ENCODE measurements at places on chromosomes 3 and 15. TPM values are rescaled to one million over a fixed set of nuclear protein-coding genes. Genes with fewer than 3 reads are reported as not detected.

GRCh38 chr3:117144853-117145252, 435.3 kb downstream of the TUSC7 start:
- peak; percentile 70 for ATAC-seq

DNA sequence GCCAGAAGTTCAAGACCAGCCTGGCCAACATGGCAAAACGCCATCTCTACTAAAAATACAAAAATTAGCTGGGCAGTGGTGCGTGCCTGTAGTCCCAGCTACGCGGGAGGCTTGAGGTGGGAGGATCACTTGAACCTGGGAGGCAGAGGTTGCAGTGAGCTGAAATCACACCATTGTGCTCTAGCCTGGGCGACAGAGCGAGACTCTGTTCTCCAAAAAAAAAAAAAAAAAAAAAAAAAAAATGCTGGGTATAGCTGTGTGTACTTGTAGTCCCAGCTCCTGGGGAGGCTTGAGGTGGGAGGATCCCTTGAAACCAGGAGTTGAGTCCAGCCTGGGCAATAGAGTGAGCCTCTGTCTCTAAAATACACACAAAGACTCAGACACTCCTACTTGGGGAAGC, 32.0 kb downstream of the PPP1R2 start:
- ATAC-seq: no peak

The GCSAM gene
- total RNA-seq: 0.36 TPM

DNA sequence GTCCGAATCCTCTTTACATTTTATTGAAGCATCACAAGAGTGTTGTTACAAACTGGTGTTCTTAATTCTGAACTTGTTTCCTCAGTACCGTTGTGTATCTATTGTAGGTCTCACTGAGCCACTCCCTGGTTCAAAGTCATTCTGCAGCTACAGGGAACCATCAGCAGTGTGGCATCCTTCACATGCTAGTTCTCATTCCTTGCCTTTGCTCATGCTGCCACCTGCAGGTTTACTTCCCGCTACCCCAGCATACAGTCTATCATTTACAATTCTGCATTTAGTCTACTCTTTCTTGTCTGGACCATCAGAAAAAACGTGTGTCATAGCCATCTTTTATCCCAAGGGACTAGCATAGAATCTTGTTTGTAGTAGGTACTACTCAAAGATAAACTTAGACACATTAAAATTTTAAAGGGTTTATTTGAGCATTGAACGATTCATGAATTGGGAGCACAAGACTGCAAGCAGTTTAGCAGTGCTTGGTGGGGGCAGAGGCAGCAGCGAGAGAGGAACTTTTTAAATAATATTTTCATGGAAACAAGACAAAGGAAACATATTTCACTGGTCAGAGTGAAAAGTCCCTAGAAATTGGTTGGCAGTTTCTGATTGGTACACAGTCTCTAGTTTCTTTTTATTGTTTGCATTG, 402.1 kb downstream of the CADM2 start:
- ATAC-seq: peak; percentile 94

DNA sequence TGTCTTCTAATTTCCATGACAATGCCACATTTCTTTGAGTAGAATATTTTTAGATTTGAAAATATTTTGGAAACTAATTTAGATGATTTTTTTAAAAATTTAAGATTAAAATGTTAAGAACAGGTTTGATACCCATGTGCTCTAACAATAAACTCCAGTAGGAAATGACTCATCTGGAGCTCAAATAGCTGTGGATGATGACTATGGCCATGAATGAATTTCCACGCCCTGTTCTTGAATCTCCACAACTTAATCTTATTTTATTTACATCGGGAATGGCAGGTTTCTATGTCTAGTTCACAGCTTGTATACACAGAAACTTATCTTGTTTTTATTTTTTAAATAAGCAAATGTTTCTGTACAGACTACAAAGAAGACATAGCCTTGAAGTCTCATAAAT, 726.8 kb downstream of the NAALADL2 start:
- ATAC-seq: no peak

DNA sequence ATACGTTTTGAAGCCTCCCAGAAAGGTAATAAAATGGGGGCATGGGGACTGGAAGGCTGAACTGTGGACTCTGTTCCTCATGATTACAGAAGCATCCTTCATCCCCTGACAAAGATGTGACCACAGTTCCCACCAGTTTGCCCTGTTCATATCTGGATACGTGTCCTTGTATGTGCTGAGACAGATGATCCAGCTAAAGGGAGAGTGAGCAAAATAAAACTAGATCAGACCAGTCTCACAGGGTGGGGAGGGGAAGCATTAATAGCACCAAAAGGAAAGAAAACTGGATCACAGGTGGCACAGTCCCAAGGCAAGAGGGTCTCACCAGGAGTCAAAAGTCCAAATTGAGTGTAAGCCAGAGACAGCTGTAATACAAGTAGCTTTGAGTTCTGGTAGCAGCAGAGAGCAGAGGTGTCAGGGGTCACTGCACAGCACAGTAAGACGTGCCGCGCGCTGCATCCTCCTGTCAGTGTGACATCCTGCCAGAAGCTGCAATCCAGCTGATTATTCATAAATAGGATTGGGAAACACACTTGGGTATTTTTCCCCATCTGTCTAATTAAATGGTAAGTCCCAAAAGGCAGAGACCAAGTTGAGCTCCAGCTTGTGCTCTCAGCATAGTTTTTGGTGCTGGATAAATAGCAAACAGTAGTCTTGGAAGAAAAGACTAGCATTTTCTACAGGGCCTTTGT, 560.0 kb upstream of the CFAP20DC start:
- ATAC-seq: peak; percentile 19

GRCh38 chr15:45166834-45167630, 20.7 kb downstream of the SHF start:
- peak; percentile 77 for ATAC-seq

All from motor neuron (in vitro differentiated cells).